CMK (cell line): ENCODE measurements at places on chromosomes 2 and 18.

- no peak for DNase-seq
Observed at GRCh38 chr2:86036669-86037138, 69.0 kb downstream of the POLR1A start.

- no peak for DNase-seq
Observed at GRCh38 chr2:101751875-101752619, 54.5 kb downstream of the MAP4K4 start.

- DNase-seq: no peak
Observed at GRCh38 chr2:176553685-176554100, 284.5 kb downstream of the MTX2 start.

- DNase-seq: no peak
Observed at GRCh38 chr2:42314892-42315468, 46.0 kb downstream of the COX7A2L start.

- DNase-seq: no peak
Observed at GRCh38 chr18:79493211-79493800, 97.6 kb downstream of the NFATC1 start.

DNA sequence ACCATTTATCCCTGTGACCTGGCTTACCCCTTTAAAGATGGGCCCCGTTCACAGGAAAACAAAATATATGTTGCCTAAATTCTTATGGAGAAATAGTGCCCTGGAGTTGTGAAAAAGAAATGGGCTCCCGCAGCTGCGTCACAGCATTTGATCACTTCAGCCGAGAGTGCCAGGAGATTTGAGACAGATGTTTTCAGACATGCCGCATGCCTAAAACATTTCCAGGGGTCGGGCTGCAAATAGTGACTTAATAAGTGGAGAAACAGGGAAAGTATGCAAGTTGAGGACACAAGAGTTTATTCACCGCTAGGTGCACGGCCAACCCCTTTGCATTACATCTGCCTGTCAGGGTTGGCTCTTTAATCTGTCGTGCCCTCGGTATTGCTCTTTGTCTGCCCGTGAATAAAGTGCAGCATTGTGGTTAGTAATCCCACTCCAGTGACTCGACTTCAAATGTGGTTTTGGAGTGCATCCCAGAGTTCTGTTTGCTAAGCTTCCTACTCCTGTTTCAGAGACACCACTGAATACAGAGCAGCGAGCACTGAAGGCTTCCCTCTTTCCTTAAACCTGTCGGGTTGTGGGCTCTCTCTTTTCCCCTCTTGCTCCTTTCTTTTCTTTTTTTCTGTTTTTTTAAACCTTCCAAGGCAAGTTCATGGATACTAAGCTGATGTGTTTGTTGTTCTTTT is 187.5 kb downstream of the LTBP1 start:
- no peak for DNase-seq

- no peak for DNase-seq
Observed at GRCh38 chr2:6618201-6618600, 247.5 kb downstream of the CMPK2 start.

GRCh38 chr2:231522418-231523180 is 7.6 kb downstream of the NMUR1 start:
- no peak for DNase-seq

GRCh38 chr2:100624536-100624935 is 61.7 kb downstream of the PDCL3 start:
- DNase-seq: no peak

DNA sequence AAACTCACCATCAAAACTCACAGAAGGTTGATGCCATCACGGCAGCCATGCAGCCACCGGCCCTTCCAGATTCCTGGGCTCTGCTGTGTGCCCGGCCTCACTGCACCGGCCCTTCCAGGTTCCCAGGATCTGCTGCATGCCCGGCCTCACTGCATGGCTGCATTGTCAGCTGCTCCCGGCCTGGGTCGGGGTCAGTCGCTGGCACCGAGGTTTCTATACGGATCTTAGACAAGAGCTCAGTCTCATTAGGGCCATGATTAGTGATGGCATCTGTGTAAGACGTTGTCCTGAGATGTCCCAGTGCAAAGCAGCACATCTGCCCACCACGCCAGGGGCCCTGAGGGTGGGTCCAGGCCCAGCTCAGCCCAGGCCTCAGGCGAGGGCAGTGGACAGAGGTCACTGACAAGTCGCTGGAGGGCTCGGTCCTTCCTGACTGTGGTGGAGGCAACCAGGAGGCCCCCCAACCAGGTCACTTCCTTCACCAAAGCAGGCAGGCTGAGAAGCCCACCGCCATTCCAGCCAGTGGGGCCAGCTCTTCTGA is 29.4 kb downstream of the TMEM18 start:
- no peak for DNase-seq

DNA sequence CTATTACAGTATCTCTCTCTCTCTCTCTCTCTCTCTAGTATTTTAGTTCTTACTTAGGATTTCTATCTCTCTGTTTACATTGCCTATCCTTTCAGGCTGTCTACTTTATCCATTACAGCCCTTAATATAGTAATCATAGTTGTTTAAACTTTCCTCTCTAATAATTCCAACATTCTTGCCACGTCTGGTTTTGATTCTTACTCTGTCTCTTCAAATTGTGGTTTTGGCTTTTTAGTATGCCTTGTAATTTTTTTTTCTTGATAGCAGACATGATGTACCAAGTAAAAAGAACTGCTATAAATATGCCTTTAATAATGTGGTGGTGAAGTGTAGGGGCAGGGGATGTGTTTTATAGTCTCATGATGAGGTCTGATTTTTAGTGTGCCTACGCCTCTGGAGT is 1809.5 kb upstream of the CELF4 start:
- DNase-seq: no peak

GRCh38 chr2:237978058-237978712 is 11.4 kb downstream of the UBE2F start:
- DNase-seq: no peak

DNA sequence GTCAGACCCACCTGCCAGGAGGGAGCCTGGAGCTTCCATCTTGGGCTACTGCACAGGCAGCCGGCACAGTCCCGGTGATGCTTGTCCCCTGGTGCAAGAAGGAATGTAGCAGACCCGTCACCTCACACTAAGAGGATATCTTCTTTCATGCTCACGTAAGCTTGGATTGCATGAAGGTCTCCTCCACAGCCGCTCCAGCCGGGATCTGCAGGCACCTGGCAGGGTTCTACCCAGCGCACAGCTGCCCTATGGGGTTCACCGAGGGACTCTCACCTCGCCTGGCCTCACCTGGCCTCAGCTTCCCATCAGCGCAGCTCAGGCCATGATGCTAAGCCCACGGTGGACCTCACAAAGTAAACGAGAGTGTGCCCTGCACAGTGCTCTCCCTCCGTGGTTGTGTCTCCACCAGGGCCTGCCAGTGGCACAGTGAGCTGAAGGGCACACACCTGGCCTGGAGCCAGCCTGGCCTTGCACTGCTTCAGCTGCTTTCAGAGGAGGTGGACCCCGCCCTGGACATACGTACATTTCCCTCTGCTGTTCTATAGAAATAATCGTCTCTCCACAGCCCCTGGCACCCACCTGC is 239.1 kb downstream of the SEPTIN10 start:
- no peak for DNase-seq

- no peak for DNase-seq
Observed at GRCh38 chr2:134372611-134373131, 118.8 kb downstream of the MGAT5 start.

DNA sequence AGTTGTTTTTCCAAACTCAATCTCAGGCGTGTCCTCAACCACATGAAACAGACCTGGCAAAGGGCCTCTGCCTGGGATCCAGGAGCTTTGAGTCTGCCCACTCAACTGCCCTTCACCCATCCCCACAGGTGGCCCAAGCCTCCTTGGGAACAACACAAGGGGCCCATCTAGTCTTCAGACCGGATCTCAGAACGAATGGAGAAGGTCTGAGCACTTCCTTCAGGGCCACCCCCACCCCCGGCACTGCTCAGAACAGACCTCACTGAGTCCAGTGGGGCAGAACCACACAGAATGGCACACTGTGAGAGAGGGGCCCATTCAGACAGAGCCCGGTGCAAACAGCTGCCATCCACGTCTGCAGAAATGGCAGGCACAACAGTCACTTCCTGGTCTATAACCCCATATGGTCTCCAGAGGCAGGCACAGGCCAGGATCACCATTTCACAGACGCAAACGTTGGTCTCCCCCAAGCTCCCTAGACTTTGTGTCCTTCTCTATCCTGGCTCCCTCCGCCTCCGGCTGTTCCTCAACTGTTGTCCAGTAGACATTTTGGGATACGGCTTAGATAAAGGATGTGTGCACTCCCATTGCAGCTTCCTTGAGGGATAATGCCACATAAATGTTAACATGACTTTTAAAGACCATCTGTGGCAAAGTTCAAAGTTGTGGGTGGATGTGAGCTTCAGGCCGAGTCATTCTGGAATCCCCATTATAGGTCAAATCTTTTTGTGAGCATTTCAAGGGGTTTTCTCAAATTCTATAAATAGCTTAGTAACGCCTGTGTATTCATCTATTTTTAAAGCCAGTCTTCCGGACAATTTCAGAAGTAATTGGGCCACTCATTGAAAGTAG is 149.7 kb downstream of the SMAD7 start:
- no peak for DNase-seq

GRCh38 chr2:42459296-42459695 is 34.5 kb downstream of the KCNG3 start:
- no peak for DNase-seq
